ENCODE measurements at places on chromosomes 7 and 10.

DNA sequence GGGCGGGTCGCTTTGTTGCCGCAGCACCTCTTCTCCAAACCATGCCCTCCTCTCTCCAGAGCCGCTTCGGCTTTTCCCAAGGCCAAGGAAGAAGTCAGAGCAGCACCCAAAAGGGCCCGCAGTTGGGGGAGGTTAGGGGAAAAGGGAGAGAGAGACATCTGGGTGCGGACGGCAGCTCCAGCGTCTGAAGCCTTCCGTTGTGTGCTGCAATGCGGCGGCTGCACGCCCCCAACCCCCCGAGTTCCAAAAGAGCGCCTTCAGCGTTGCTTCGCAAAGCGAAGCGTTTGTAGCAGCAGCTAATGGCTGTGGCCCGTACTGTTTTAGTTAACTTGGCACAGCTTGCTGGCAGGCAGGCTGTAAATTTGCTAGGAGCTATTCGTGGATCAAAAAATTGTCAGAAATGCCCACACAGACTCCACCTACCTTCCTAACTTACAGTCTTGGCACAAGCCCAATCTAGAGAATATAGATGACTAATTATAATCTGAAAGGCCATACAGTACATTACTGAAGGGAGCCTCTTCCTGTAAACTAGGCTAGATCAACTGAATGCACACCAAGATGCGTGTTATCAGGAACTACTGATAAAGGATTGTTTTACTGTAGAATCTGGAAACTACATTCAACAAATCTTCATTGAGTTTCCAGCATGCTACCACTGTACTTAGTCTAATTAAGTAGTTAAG lies 1.1 kb upstream of the KBTBD2 start:
- DNase-seq, result peak; percentile 13

- DNase-seq, result no peak
Observed at GRCh38 chr10:128280271-128280670, 154.0 kb upstream of the MKI67 start.

GRCh38 chr10:79275431-79275851 lies 71.8 kb upstream of the PPIF start:
- no peak for DNase-seq

DNA sequence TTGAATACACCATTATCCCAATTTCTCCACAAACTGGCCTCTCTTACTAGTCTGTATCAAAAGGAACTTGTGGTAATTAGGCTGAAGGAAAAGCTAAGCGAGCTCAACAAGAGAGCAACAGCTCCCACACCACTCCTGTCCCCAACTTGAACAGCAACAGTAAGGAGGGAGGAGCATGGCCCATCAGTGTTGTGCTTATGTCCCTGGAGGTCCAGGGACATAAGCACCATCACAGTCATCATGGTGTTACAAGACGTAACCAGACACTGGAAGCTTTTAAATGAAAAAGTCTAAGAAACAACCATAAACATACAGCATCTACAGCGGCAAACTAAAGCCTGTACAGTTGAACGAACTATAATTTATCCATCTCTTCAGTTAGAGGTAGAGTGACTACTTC lies 989 bp downstream of the ERLIN1 start:
- no peak for DNase-seq

- DNase-seq, result no peak
Observed at GRCh38 chr7:157772486-157773130, 435.8 kb downstream of the DNAJB6 start.

DNA sequence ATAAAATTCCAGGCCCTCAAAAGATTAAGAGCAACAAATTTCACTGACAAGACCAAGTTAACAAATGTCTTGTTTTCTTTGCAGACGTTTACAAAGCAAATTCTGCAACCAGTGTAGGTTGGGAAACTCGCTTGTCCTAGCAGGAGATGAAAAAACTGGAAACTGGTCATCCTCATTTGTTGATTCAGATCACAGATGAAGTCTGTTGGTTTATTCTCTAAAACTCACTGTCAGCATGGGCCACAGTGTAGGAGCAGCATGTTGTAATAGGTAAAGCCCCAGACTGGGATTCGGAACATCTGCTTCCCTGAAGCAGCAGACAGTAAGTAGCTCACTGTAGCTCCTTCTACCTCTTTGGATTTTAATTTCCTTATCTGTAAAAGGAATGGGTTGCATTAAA lies 31.5 kb downstream of the PANK1 start:
- no peak for DNase-seq

- no peak for DNase-seq
Observed at GRCh38 chr7:82021036-82021435, 251.2 kb upstream of the HGF start.

GRCh38 chr10:118439824-118440223 lies 97.7 kb upstream of the FAM204A start:
- DNase-seq, result no peak

DNA sequence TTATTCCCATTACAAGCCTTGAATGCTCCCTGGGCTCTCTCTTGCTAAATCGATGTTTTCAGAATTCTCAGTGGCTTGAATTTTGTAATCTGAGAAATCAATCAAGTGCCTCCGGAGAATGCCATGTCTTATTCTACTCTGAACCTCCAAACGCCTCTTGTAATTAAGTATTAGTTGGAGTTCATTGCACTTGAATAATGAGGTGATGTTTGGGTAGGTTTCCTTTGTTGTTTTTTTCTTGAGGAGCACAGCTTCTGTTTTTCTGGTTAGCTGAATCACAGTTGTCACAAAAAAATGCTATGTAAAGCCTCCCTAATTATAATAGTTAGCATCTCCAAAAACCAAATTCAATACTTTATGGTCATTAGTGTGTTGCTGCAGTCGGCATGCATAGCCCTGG lies 100.3 kb downstream of the PLPP4 start:
- no peak for DNase-seq

- DNase-seq, result no peak
Observed at GRCh38 chr7:48718731-48719378, 205.5 kb upstream of the CDC14C start.

GRCh38 chr7:55903985-55904759 lies 16.9 kb downstream of the ZNF713 start:
- no peak for DNase-seq

Measured in stimulated activated CD8-positive, alpha-beta memory T cell treated with anti-CD3 and anti-CD28 coated beads, Interleukin-15, amount 100 ng/mL, for 48 hours (primary cell).